Uterus (tissue), 4 donors: ENCODE measurements at places on chromosomes 2 and 18. TPM values are rescaled to one million over a fixed set of nuclear protein-coding genes. Genes with fewer than 3 reads are reported as not detected.

The TOGARAM2 gene
- 1.5 TPM for total RNA-seq

The RBM44 gene
- 3.6 TPM for total RNA-seq

The POMC gene
- 26.9 TPM for total RNA-seq

GRCh38 chr2:23912054-23912453 is 14.9 kb downstream of the ATAD2B start:
- H3K4me1 ChIP-seq, result no peaks in the 10 kb centered on the region
- H3K27ac ChIP-seq, result no peak overlapping the region
- H3K36me3 ChIP-seq, result no peaks in the 10 kb centered on the region
- H3K4me3 ChIP-seq, result no peak overlapping the region
